ENCODE measurements at places on chromosomes 12 and 14. TPM values are rescaled to one million over a fixed set of nuclear protein-coding genes. Genes with fewer than 3 reads are reported as not detected.

The TMEM119 gene
- 20.5 TPM for polyA plus RNA-seq

The PELI2 gene
- polyA plus RNA-seq = 12.0 TPM

The RNF31 gene
- 59.8 TPM for polyA plus RNA-seq

The ADAM20 gene
- 0.14 TPM for polyA plus RNA-seq

The NTF3 gene
- polyA plus RNA-seq = 3.5 TPM

The USP15 gene
- 49.0 TPM for polyA plus RNA-seq

The FGF23 gene
- polyA plus RNA-seq = 0.06 TPM

The DENND5B gene
- 26.3 TPM for polyA plus RNA-seq

- DNase-seq = no peak
Measured at GRCh38 chr14:99566009-99566389, 38.0 kb downstream of the CCDC85C start.

- no peak for DNase-seq
Measured at GRCh38 chr14:32049361-32050088, 27.6 kb upstream of the ARHGAP5 start.

DNA sequence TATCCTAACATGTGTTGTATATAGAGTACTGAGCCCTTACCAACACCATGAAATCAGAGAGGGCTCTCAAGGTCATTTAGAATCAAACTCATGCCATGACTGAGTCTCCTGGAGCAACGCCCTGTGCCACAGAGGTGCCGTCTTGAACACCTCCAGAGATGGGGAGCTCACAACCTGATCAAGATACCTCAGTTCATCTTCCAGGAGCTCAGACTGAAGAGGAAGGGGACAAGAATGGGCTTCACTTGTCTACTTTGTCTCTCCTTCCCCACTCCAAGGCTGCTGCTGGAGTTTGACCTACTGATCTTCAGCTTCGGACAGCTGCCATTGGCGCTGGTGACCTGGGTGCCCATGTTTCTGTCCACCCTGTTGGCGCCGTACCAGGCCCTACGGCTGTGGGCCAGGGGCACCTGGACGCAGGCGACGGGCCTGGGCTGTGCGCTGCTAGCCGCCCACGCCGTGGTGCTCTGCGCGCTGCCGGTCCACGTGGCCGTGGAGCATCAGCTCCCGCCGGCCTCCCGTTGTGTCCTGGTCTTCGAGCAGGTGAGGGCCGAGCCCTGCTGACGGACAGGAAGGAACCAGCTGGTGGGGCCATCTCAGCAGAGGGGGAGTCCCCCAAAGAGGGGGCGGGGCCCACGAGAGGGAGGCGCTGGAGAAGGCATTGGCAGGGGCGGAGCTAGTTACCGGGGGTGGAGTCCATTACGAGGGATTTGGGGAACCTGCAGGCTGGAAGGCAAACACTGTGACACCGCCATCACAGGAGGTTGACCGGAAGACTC lies 12.0 kb downstream of the SOAT2 start:
- no peak for DNase-seq

GRCh38 chr12:43337571-43338444 lies 214.2 kb downstream of the ADAMTS20 start:
- DNase-seq = no peak

DNA sequence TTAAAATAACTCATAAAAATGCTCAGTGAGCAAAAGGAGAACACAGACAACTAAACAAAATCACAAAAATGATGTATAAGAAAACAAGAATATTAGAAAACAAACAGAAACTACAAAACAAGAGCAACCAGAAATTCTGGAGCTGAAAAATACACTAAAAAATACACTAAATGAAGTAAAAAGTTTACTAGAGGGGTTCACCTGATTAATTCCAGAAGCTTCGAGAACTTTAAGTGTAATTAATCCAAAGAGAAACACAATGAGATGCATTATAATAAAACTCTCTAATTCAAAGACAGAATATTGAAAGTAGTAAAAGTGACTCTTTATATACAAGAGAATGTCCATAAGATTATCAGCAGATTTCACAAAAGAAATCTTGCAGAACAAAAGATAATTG lies 558.4 kb downstream of the CCER1 start:
- no peak for DNase-seq

DNA sequence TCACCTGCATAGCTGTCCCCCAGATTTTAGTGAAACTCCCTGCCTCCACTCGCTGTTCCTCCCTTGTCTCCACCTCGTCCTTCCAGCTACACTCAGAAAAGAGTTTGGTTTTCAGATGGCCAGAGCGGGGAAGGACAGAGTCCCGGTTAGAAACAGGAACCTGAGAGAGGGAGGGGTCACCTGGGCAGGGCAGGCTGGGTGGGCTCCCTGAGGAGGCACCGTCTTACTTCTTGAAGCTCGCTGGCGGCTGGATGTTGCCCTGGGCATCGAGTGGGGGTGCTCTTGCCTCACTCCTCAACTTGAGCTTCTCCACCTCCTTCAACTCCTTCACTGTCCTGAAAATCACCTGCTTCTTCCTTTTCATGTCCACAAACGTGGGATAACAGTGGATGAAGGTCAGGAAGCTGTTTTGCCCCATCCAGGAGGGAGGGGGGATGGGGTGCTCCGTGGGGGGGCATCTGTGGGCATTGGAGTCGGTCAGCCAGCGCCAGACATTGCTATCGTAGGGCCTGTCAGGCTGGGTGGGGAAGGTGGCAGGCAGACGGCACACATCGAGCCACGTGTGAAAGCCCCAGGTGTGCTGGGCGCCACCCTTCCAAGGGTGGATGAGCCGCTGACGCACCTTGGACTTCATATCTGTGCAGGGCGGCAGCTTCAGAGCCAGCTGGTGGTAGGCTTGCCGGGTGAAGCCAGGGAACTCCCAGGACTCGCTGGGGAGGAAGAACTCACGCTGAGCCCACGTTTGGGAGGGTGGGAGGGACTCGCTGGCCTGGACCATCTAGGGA lies 2.0 kb downstream of the TEX52 start:
- no peak for DNase-seq

DNA sequence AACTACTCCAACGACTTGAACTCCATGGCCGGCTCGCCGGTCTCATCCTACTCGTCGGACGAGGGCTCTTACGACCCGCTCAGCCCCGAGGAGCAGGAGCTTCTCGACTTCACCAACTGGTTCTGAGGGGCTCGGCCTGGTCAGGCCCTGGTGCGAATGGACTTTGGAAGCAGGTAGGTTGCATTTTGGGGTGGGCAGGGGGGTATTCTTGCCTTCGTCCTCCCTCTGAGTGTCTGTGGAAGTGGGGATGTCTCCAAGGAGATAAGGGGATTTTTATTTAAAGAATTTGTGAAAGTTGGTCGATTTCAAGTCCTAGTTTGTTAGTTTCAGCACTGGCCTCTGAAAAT lies 1.3 kb downstream of the ASCL1 start:
- DNase-seq = no peak

DNA sequence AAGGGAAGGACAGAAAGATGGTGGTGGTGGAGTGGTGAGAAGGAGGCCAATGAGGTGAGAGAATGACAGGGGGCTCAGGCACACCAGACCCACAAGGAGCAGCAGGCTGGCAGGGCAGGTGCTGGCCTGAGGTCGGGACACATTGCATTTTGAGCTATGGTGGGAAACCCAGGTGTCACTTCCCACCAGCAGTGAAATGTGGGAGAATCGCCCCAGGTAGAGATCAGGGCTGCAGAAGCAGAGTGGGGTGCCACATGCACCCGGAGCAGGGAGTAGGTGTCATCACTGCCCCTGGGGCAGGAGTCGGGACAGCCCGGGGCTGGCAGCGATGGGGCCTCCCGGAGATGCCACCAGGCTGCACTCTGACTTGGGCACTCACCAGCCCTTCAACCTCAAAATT lies 315.8 kb downstream of the BCL11B start:
- DNase-seq = no peak

DNA sequence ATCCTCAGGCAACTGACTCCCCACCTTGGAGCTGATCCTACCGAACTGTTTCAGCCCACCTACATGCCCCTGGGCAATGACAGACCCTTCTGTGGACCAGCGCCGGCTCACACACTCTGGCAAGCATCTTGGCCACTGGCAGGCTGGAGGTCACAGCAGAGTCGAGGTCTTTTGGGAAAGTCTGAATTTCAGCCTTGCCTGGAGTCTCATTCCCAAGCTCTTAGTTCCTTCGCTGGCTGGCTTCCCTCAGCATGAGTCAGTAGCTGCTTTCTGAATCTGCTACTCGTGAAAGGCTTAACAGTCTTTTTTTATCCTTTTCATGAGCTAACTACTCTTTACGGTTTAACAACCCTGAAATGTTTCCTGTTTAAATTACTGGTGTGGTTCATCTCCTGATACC lies 44.5 kb downstream of the ASCL4 start:
- no peak for DNase-seq

DNA sequence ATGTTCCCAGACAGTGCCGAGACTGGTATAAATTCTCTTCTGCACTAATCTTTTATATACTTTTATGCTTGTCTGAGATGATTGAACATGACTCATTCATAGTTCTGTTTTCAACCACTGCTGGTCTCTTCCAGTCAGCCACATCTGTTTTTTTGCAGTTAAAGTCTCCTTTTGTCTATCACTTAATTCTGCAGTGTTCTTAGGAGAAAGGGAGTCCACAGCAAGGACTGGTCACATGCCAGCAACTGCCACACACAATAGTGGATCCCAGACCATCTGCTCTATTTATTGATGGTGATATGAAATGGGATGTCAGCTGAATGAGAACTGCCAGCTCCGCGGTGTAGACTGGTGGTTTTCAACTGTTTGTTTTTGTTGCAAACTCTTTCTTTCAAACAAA lies 379.8 kb downstream of the MED13L start:
- DNase-seq = no peak
